ENCODE measurements at places on chromosomes 3 and 15.

- no peak for DNase-seq
Measured at GRCh38 chr15:26158176-26158575, 295.0 kb upstream of the ATP10A start.

GRCh38 chr3:191300422-191300821 lies 28.8 kb upstream of the CCDC50 start:
- peak; percentile 46 for DNase-seq

GRCh38 chr3:28994161-28994905 lies 286.5 kb upstream of the RBMS3 start:
- DNase-seq, result no peak

DNA sequence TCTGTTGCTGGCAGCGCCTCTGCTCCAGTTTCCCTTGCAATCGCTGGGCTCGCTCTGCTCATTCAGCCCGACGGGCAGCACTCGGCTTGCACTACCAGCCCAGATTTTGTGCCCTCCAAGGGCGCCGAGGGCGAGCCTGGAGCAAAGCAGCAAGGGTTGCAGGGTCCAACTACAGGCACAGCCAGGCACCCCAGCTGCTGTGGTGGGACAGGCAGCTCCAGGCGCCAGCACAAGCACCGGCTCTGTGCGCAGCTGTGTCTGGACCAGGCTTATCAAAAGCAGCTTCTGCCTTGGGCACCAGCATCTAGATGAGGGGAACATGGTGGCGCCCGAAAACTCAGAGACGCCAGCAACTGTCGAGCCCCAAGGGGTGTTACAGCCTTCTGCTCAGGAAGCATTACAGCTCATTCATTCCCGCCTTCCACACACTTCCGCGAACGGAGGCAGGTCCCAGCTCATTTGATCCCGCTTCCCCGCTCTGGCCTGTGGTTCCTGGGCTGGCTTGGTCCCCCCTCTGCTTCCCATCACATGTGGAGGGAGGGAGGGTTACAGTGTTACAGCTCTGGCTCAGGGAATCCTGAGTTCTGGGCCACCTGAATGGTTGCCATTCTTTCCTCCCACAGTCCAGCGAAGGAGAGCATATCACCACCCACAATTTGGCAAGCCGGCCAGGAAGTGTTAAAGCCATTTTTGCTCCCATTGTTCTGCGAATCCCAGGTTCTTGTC lies 409.9 kb upstream of the ALCAM start:
- no peak for DNase-seq

DNA sequence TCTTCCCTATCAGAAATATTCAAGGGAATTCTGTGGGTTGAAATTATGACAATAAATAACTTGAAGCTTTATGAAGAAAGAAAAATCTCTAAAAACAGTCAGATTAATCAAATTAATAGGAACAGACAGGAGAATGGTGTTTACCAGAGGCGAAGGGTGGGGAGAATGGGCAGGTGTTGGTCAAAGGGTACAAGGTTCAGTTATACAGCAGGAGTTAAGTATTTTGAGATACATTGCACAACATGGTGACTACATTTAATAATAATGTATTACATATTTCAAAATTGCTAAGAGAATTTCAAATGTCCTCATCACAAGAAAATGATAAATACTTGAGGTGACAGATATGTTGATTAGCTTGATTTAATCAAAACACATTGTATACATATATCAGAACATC lies 18.6 kb downstream of the SPCS1 start:
- no peak for DNase-seq

DNA sequence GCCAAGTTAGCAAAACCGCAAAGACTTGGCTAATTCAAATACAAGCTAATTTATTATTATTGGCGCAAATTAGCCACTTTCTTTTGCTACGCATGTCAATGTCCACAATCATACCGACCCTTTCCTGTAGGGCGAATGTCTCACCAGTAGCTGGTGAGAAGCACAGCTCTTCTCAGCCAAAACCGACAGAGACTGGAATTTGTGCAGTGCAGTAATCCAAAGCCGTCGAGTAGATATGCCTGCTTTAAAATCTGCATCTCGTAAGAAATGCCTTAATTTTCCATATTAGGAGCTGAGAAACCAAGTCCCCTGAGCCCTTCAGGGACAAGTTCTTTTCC lies 614 bp upstream of the MINDY2 start:
- DNase-seq, result peak; percentile 66

- DNase-seq, result no peak
Measured at GRCh38 chr3:51874889-51875288, 512 bp downstream of the IQCF5 start.

DNA sequence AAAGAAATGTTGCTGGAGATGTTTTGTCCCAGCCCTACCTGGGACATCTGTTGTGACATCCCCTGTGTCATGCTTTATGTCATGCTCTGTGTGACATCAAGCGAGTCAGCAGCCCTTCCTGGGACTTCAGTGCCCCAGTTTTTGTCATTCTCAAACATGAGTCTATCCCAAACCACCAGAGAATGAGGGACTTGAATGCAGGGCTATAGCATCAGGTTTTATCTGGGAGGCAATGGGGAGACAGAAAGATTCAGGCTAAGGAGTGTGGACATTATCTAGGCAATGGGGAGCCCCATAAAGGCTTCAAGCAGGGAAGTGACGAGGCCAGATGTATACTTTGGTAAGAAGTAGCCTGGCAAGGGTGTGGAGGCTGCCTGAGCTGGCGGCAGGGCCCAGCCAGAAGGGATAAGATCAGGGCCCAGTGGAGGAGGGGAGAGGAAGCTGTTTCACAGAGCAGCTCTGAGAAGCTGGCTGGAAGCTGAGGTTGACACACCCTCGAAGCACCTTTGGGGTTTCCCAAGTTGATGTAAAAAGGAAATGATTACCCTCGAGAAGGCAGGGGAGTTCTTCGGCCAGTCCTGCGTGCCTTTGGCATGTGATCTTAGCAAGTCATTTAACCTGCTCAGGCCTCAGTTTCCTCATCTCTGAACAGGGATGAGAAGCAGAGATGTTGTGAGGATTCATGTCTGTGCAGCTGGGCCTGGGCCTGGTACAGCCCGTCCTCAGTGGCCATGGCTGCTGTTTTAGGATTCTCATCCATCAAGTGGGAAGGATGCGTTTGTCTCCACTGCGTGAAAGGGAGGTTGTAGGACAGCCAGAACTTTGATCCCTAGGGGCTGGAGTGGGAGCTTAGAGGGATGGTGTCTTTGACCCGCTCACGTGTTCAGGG lies 34.3 kb downstream of the IRAK2 start:
- DNase-seq, result peak; percentile 93

- no peak for DNase-seq
Measured at GRCh38 chr3:195197765-195198425, 73.1 kb downstream of the XXYLT1 start.

- DNase-seq, result peak; percentile 10
Measured at GRCh38 chr3:111998636-111999483, at the start of gene TAGLN3. Gene TAGLN3 (plus strand): TSS chr3:111998922. CDS start chr3:111999423, 501 bp downstream.

DNA sequence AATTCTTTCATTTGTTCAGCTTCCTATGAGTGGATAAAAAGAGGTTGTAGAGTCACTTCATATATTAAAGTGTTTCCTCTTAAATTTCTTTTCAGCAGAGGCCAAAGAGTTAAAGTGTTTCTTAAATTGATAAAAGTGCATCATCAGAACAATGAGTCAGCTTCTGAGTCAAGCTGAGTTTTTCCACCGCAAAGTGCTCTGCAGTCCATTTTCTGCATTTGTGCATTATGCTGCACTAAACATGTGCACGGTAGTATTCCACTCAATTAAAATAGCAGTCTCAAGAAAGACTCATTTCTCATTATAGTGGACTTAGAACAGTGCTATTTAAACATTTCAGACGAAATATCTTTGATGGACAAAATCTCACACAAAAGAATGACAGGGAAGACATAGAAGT lies 152.0 kb downstream of the ZBBX start:
- no peak for DNase-seq

DNA sequence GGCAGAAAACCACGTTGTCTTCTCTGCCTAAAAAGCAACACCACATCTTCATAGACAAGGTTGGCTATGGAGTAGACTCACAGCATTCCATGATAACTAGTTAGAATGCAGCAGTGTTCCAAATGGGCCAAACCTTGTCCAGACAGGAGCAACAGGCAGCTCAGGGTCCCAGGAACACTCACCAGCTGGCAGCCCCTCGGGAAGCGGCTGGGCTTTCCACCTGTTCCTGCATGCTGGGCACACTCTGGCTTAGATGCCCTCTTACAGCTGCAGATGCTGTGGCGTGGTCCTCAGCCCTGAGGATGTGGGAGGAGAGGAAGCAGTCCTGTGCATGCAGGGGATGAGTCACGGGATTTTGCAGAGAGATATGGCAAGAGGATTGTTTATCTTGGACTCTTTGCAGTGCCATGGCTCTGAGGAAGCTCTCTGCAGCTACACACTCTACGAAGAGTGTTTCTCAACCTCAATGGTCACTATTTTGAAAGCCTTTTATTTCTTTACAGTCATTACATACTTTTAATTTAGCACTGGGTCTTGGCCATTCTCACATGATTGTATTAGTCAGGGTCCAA lies 11.3 kb downstream of the NRROS start:
- no peak for DNase-seq

- DNase-seq, result no peak
Measured at GRCh38 chr3:30465454-30465853, 140.9 kb upstream of the TGFBR2 start.

DNA sequence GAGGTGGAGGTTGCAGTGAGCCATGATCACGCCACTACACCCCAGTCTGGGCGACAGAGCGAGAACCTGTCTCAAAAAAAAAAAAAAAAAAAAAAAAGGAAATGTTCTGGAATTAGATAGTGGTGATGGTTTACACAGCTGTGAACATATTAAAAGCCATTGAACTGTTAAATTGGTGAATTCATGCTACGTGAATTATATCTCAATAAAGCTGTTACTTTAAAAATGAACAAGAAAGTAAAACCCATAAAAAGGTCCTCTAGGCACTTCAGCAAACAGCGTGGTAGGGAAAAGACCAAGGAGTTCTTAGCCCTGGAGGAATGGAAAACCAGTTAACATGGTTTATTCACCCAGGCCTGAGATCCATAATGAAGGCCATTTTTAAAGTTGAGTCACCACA lies 180.1 kb downstream of the ATG7 start:
- no peak for DNase-seq

DNA sequence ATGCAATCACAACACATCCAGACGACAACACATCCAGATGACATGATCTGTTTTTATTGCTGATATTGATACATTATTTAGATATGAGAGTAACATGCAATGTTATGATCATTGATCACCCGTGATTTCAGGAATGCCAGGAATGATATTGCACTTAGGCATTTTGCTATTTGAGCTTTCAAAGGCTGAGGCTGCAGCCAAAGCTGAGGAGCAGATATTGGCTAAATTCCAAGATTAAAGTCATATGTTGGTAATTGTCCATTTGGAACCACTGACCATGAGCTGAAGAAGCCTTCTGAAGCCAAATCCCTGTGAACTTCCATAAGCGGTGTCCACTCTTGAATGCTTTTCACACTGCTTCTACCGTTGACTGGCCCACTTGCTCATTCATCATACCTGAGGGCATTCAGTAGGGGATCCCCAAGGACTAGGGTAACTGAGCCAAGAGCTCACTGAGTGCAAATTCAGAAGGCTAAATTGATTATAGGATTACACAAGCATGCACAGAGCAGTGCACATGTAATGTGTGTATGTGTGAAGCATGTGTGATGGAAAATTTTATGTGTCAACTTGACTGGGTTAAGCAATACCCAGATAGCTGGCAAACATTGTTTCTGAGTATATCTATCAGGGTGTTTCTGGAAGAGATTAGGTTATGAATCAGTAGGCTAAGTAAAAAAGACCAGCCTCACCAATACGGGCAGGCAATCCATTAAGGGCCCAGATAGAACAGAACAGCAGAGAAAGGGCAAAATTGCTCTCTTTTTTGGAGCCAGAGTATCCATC lies 92.1 kb upstream of the PLAAT1 start:
- DNase-seq, result no peak

DNA sequence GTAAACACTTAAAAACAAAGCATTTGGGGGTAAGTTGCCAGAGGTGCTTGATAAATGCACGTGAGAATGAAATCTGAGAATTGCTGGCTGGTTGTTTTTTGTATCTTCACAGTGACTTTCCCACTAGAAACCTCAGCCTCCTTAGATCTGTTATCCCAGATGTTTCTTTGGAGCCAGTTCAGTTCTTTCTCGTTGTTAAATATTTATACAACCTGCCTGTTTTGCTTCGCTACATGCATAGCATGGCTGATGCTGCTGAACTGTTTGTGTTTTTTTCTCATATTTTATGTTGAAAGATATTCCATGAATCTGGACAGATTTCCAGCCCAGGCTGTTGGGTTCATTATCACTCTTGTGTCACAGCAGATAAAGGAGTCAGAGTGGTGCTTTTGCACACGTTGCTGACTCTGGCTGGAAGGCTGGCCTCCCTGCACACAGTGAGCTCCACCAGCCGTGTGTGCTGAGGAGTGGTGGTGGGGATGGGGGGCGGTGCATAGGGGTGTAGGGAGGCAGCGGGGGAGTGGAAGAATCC lies 80.2 kb downstream of the ARNT2 start:
- DNase-seq, result no peak

DNA sequence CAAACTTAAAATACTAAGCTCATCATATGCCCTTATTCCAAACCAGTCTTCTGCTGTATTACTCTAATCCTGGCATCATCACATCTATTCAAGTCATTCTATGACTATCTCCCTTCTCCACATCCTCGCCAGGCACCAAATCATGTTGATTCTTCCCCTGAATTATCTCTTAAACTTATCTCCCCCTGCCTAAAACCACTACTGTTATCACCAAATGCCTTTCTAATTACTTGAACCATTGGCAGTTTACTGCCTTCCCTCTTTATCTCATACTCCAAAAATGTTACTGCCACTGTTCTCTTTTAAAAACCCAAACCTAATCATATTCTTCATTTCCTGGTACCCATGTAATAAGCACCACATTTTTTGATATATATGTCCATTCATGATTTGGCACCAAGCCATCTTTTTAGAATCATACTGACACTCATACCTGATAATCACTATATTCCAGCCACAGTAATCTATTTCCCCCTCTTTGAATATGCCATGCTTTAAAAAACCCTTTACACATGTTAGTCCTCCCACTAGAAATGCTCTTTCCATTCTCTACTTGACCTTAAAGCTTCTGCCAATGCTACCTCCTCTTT lies 126.8 kb downstream of the PEAK1 start:
- no peak for DNase-seq

DNA sequence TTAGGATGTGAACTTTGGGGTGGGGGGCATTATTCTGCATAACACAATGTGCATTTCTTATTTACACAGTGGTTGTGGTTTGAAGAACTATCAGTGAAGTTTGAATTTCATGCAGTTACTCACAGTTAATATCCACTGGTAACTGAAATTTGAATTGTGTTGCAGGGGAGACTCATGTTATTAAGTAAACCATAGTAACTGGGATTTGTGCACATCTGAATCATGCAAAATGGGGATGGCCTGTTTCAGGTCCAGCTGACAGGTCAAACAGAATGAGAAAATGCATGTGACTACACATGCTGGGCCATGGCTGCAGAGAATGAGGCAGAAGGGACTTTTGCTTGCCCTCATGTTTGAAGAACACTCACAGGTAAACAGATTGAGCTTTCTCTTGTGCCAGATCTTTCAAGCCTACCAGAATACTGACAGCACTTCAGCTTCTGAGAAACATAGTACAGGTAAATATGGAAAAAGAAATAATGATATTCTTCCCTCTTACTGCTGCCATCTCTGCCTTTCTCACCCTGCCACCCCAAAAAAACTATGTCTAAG lies 115.0 kb downstream of the POLQ start:
- no peak for DNase-seq

- peak; percentile 22 for DNase-seq
Measured at GRCh38 chr3:82707035-82707434, 945.6 kb upstream of the GBE1 start.

- DNase-seq, result no peak
Measured at GRCh38 chr3:106421909-106422308, 553.1 kb upstream of the CBLB start.
